ENCODE measurements at places on chromosomes 12 and 14.

GRCh38 chr12:122399254-122399591 lies 23.2 kb downstream of the CLIP1 start:
- DNase-seq = no peak
- H3K27ac ChIP-seq = no peak overlapping the region
- no peaks in the 10 kb centered on the region for H3K27me3 ChIP-seq
- no peaks in the 10 kb centered on the region for H3K36me3 ChIP-seq

GRCh38 chr12:25829192-25829591 lies 129.3 kb upstream of the RASSF8 start:
- no peaks in the 10 kb centered on the region for H3K27me3 ChIP-seq
- no peak overlapping the region for H3K27ac ChIP-seq
- no peaks in the 10 kb centered on the region for H3K4me1 ChIP-seq
- no peak overlapping the region for H3K4me3 ChIP-seq
- DNase-seq = no peak

DNA sequence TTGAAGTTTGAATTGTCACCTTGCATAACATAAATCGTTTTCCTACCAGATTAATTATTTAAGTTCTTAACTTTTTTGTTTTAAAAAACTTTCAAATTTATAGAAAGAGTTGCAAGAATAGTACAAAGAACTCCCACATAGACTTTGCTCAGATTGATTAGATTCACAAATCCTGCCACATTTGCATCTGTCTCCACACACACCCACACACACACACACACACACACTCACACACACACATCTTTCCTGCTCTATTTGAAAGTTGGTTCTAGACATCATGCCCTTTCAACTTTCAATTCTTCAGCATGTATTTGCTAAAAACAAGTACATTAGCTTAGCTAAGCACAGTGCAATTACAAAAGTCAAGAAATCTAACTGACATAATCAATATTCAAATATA lies 184.0 kb downstream of the ITPR2 start:
- H3K27ac ChIP-seq = no peak overlapping the region

DNA sequence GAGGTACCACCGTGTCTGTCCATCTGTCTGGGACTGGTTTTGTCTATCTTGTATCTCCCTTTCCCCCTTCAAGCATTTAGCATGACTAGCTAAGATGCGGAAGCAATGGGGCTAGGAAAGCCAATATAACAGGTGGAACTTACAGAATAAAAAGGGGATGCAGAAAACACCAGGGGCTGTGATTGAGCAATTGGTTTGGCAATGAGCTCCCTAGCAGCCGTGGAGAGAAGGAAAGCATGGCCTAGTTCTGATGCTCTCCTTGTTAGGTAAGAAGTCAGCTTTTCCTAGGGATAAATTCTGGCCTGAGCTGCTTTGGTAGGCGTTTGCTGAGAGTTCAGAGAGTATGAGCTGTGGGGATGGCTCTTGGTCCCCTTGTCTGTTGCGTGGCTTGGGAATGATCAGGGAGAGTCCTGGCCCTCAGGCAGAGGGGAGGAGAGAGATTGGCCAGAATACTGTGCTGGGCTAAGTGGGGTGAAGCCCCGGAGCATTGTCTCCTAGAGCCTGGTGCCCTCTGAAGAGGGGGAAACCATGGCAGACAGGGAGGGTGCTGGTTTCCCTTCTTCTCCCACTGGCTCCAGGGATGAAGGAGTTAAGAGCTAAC lies 7.1 kb downstream of the SETD1B start:
- no peak overlapping the region for H3K27ac ChIP-seq
- H3K27me3 ChIP-seq = no peaks in the 10 kb centered on the region
- no peak overlapping the region for H3K4me3 ChIP-seq
- DNase-seq = no peak
- H3K4me1 ChIP-seq = peaks cover under 1% of the 10 kb centered on the region
- H3K36me3 ChIP-seq = peaks cover 6% of the 10 kb centered on the region

DNA sequence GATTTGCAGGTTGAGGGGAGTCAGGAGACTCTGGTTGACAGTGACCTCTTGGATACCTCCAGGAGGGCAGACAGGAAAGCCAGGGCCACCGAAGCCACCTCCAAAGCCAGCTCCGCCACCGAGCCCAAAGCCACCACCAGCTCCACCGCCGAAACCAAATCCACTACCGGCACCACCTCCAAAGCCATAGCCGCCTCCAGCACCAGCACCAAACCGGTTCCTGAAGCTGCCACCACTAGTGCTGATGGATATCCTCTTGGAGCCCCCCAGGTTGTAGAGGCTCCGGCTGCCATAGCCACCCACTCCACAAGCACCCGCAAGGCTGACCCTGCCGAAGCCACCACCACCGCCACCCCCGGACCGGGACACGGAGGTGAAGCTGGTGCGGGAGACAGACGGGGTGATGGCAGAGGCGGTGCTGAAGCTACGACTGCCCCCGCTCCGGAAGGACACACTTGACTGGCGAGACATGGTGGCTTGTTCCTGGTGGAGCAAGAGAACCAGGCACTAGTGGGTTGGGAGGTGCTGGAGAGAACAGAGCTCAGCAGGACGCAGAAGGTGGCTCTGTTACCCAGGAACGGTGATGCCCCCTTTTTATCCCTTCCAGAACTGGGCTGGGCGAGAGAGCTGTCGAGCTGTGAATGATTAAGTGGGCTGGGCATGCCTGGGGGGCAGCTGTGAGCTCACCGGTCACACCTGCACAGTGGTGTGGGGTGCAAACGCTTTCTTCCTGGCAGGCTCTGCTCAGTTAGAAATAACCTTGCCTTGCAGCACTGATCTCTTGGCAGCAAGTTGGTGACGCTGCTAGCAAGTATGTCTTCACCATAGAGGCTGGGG lies at the start of gene KRT5:
TSS of gene KRT5 (minus strand) at position 569 of the 837 bp plus-strand sequence. CDS start at position 471, 98 bp downstream.
- peaks cover 2% of the 10 kb centered on the region for H3K4me1 ChIP-seq
- H3K27me3 ChIP-seq = no peaks in the 10 kb centered on the region
- DNase-seq = no peak
- H3K36me3 ChIP-seq = no peaks in the 10 kb centered on the region
- no peak within 1 kb of the TSS for H3K27ac ChIP-seq
- H3K4me3 ChIP-seq = no peak within 1 kb of the TSS

DNA sequence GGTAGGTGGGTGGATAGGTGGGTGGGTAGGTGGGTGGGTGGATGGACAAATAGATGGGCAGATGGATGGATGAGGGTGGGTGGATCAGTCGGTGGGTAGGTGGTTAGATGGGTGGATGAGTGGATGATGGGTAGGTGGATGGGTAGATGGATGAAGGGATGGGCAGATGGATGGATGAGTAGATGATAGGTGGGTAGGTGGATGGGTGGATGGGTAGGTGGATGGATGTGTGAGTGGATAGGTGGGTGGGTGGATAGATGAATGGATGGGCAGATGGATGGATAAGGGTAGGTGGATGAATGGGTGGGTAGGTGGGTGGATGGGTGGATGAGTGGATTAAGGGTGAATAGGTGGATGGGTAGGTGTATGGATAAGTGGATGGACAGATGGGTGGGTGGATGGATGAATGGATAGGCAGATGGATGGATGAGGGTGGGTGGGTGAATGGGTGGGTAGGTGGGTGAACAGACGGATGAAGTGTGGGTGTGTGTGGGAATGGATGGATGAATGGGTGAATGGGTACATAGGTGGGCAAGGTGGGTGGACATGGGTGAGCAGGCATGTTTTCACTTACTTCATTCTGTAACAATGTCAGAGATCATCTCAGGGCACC lies 3.3 kb upstream of the INF2 start:
- H3K4me1 ChIP-seq = peaks cover 20% of the 10 kb centered on the region
- no peak for DNase-seq
- H3K4me3 ChIP-seq = no peak overlapping the region
- no peaks in the 10 kb centered on the region for H3K27me3 ChIP-seq
- H3K36me3 ChIP-seq = no peaks in the 10 kb centered on the region

- no peak for DNase-seq
- H3K27me3 ChIP-seq = no peaks in the 10 kb centered on the region
- H3K4me3 ChIP-seq = no peak overlapping the region
- peaks cover 2% of the 10 kb centered on the region for H3K4me1 ChIP-seq
These were observed 191.1 kb downstream of the TMX1 start for GRCh38 chr14:51431033-51431709.

DNA sequence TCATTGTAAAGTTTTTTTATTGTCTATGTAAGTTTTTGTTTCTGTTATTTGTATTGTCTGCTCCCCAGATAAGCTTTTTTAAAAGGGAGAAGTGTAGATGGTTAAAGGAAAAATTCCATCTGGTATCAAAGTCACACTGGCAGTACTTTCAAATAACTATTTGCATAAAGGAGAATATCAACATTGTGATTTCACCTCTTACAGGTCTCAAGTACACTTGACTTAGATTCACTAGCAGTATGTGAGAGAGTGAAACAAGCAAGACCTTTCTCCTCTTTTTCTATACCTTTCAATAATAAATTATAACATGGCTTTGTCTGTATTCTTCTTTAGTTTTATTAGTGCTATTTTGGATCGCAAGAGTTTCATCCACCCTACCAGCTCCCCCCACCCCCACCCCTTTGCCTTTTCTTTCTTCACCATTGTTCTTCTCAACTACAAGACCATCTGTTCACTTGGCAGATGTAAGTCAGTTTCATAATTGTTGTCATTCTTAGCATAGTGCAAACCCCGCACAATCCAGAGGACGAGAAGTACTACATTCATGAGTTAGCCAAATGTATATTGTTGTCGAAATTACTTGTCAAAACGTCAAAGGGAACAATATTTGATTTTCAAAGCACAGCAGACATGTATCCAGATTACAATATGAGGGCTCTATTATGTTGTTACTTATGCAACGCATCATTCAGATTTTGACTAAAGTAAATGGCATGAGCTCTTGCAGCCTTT lies 602.7 kb upstream of the FLRT2 start:
- no peak overlapping the region for H3K27ac ChIP-seq
- no peaks in the 10 kb centered on the region for H3K27me3 ChIP-seq
- no peak overlapping the region for H3K4me3 ChIP-seq
- no peaks in the 10 kb centered on the region for H3K4me1 ChIP-seq
- no peak for DNase-seq
- no peaks in the 10 kb centered on the region for H3K36me3 ChIP-seq

- H3K27me3 ChIP-seq = no peaks in the 10 kb centered on the region
- 0 out of 2 replicates have a peak, but pooled peaks cover under 1% of the 10 kb centered on the region for H3K4me1 ChIP-seq
- no peak overlapping the region for H3K27ac ChIP-seq
- no peak for DNase-seq
- H3K36me3 ChIP-seq = no peaks in the 10 kb centered on the region
- no peak overlapping the region for H3K4me3 ChIP-seq
These were observed 32.6 kb upstream of the FGD4 start for GRCh38 chr12:32366714-32367113.
